ENCODE measurements at places on chromosomes 4 and X.

DNA sequence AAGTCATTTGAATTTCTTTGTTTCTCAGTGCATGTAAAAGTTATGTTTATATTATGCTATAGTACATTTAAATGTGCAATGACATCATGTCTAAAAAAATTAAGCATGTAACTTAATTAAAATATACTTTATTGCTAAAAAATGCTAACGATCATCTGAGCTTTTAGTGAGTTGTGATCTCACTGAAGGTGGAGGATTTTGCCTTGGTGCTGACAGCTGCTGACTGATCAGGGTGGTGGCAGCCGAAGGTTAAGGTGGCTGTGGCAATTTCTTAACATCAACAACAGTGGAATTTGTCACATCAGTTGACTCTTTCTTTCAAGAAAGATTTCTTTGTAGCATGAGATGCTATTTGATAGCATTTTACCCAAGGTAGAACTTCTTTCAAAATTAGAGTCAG lies 6.6 kb downstream of the ANAPC4 start:
- no peak for DNase-seq

DNA sequence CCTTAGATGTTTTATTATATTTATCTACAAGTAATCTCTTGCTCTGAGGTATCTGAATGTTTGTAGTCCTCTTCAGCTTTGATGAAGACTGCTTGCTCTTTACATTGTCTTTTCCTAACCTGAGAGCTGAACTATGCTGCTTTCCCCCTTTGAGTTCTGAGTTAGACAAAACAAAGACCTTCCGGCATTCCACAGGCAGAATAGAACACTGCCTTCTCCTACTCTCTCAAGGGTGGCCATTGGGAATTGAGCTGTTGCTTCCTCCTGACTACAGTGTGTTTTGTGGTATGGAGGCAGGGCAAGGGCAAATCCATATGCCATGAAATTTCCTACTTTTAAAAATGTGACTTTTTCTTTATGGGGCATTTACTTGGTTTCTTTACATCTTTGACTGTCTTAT lies 841.0 kb downstream of the FAM133A start:
- DNase-seq, result no peak

DNA sequence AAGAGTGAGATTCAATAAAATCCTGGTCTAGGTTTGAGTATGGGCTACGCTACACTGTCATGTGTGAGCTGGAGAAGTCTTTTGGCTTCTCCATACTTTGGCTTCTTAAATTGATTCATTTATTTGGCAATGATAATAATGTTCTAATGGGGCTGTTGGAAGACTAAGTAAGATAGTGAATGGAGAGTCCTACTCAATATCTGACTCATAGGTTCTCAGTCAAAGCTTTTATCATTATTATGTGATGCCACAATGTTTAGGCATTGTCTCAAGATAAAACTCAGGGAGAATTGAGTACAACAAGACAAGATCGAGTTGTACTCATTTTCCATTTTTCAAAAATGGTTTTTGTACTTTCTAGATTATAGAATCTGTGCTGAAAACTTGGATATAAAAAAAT lies 92.5 kb upstream of the VEGFC start:
- DNase-seq, result no peak

GRCh38 chrX:8635812-8636211 lies 96.1 kb downstream of the ANOS1 start:
- DNase-seq, result no peak

- peak; percentile 79 for DNase-seq
These were observed 4.2 kb upstream of the LEF1 start for GRCh38 chr4:108172753-108173598.
